Fibroblast of skin of scalp (primary cell): ENCODE measurements at places on chromosomes 2 and 18.
A peak's percentile ranks its signal among the peaks of the same experiment; 100 is the strongest.

DNA sequence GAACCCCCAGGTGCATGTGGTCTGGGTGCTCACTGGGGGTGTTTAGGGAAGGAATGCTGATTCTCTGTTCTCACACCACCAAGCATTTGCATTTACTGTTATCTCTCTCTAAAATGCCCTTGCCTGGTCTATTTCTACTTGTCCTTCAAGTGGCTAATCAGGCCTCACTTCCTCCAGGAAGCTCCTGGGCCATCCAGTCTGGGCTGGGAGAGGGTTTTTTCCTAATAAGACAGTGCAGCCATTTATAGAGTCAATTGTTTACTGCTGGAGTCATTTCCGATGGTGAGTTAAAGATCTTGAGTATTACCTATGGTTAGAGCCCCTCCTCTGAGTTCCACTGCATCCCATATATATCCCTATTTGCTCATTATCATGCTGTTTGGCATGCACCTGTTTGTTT lies 25.2 kb upstream of the ITGA6 start:
- DNase-seq, result no peak

DNA sequence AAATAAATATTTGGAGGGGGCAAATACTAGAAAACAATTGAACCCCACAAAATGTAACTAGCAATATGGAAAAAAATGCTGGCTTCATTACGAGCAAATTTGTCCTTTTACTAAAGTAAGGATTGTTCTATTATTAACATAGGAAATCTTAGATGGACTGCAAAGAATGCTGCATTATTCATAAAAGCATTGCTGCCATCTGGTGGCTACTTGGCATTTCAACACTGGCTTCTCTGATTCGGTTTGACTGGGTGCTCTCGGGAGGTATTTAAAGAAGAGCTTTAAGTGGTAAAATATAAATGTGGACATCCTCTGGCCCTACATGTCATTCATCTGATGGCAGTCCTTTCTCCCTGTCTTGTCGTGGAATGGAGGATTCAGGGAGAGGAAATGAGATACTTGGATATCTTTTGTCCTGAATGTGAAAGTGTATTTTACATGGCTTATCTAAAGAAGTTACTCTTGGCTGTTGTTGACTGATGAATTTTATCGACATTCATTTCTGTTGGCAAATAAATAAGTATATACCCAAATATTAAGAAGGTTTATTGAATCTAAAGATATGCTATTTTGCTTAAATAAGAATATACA lies 130.2 kb downstream of the ARHGAP15 start:
- peak; percentile 71 for DNase-seq

- DNase-seq, result no peak
Observed at GRCh38 chr18:31105733-31106132, 3.5 kb upstream of the DSC2 start.

DNA sequence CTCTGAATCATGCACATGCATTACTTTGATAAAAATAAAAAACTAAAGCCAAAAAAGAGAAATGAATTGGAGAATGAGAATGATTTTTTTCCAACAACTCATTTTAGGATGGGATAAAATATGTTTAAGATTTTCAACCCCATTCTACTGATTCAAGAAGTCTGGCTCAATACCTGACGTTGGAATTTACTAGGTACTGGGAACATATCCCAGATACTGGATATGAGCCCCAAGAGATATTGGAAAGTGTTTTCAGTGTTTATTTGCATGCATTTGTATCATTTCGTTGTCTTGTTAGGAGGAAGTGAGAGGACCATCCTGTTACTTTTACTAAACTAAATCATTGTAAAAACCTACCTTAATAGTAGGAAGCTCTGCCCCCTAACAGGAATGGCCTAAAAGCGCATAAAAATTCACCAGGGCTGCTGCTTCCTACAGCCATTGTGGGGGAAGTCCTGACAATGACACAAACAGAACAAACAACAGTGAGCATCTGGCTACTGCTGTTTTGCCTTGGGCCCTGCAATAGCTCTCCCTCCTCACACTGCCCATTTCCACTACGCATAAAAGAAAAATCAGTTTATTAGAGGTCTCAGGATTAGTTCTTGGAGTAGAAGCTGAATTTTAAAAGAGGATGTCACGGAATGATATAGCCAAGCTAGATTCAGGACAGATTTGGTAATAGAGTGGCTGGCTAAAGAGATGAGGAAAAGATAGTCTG lies 35.2 kb downstream of the ANKAR start:
- DNase-seq, result no peak

- peak; percentile 55 for DNase-seq
Observed at GRCh38 chr2:168194784-168195522, 52.4 kb downstream of the STK39 start.
